Tibial nerve (tissue), 4 donors: ENCODE measurements at places on chromosomes 5 and 9.

DNA sequence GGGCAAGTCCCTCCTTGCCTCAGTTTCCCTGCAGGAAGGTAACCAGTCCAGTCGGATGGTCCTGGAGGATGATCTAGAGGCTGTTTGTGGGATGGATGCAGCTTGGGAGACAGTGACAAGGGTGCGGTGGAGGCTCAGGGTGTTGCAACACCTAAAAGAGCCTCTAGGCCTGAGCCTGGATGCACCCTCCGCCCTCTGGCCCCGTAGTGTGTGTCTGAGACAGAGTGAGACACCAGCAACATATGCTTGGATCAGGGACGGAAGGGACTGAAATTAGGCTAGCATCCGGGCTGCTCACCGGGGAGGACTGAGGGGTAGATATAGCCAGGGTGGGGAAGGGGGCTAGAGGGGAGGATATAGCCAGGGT lies 1.1 kb downstream of the CRAT start:
- peak; percentile 52 for DNase-seq

DNA sequence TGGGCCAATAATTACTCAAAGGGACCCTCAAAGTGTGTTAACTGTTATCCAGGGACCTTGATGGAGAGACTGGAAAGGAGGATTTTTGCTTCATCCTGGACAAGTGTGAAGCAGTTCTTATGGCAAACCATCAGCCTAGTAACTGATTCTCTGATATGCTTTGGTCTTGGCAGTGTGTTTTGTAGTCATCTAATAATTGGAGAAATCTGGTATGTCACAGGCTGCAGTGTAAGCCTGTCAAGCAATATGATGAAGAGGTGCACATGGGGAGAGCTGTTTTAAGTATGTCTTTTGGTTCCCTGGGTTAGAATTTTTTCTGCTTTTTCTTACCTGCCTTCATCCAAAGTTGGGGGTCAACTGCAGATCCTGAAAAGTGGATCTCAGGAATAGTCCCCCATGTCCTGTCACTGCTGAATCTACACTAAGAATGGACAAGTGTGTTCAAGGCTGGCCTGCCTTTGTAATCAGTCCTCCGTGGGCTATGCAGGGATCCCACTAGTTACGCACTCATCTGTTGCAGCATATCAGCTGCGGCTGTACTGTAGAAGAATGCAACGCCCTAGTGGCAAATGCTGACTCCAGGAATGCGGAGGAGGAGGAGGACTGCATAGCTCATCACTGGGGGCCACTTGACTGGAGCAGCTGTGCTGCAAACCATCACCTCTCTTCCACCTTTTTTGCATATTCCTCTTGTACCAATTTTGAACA lies 1.9 kb downstream of the SPTAN1 start:
- peak; percentile 28 for DNase-seq

GRCh38 chr9:114894609-114895433 lies 35.6 kb downstream of the TNFSF8 start:
- DNase-seq = no peak

DNA sequence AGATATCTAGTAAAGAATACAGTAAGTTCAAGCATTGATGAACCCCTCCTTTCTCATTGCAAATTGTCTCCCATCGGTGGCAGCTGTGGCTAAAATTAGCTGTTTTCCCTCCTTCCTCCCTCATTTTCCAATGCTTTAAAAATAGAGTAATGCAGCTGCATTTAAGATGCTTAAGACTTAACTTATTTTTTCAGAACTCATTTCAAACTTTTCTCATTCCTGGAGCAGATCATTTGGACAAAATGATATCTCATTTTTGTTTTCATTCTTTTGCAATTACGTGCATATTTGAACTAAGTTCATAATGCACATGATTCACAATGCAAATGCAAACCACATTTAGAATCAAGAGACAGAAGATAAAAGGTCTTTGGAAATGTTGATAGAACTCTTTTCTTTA lies 14.6 kb downstream of the HSPB3 start:
- DNase-seq = no peak

DNA sequence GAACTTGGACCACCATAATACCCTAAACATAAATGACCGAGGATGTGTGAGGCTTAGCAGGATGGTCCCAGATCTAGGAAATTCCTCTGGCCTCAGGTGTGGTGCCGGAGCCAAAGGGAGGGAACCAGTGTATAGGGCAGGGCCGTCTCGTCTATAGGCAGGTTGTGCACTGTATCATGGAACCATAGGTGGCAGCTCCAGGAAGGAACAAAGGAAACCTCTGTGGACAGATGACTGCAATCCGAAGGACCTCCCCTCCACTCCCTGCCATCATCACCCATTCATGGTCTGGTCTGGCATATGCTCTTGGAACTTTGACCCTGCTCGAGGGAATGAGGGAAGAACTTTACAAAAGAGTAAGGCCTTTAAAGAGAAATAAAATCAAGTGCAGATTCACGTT lies 2.9 kb upstream of the MACIR start:
- no peak for DNase-seq

DNA sequence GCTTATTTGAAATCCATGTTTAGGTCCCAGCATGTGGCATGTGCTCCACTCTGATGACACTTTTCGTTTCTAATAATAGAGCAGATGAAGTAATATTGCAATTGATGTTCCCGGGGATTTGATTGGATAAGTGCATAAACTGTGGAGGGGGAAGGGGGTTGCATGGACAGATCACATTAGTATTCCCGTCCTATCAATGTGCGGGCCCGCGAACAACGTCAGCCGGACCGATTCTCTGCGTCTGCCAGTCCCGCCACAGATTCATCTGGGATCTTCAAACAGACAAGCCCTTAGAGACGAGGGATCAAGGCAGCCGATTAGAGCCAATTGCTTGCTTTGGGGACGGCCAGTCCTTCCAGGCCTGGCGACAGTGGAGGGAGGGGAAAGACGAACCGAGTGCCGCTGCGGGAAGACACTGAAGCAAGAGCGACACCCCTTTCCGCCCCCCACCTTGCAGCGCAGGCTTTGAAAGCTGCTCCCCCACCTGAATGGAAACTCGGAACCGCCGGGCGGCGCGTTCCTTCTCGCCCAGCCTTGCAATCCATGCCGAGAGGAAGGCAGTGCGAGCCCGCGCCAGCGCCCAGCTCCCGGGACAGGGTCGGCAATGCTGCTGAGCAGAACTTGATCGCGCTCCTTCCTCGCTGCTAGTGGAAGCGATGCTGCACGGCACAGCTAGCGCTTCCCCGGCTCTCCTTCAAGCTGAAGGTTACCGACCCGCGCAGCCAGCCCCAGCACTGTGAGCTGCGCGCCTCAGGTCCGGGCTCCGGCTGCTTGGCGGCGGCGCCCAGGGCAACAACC lies at the start of gene RGS7BP:
Gene RGS7BP (plus strand): TSS at position 247 of the 798 bp plus-strand sequence. CDS start 610 bp downstream, outside the sequence.
- DNase-seq = no peak

DNA sequence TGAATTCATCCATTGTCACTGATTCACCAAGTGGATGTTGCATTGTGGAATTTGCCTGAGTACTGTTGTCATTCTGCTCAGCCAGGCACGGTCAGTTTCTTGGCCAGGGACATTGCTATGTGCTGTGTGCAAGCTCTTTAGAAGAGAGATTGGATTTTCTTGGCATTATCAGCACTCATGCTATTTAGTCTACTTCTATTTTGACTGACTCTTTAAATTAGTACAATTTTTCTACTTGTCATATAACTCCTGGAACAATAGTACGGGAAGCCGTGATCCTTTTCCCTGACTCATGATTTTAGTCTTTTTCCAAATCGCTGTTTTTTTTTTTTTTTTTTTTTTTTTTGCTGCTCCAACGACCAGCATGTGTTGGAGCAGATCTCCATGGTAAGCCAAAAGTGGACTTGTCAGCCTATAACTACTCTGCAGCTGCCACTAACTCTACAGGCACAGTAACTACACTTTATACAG lies 129.7 kb downstream of the CDC42SE2 start:
- DNase-seq = no peak

DNA sequence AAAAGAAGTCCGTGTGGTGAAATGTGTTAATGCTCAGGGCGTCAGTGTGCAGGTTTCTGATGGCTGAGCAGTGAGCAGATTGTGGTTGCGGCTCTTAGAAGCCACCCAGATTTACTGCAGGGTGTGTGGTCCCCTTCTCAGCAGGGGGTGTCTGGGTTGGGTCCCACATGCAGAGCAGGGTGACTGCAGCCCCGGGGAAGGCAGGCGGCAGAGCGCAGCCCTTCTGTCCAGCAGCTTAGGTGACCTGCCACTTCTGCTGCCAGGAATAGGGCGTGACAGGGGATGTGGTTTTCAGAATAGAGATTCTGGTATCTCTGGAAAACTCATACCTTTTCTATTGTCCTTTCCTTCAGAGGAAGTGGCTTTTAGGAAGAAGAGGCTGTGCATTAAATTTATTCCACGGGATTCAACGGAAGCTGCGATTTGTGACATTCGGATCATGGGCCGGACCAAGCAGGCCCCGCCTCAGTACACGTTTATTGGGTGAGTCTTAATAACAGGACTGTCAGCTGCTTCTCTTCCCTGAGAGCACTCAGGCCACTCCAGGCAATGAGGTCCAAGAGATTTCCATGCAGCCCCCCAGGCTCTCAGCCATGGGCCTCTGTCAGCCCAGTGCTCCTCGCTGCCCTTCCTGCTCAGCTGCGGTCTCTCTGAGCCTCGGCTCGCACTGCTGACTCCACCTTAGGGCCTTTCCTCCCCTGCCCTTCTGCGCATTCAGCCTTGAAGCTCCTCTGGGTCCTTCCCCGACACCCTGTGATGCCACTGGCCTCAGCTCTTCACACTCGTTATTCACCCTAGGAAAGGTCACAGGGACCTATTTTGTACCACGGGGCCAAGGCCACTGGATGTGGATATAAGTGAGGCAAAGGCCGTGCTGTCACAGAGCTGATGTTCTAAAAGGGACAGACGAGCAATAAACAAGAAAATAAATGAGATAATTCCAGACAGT lies 65.4 kb downstream of the MVB12B start:
- DNase-seq = no peak

GRCh38 chr9:107819772-107820565 lies 330.4 kb upstream of the KLF4 start:
- no peak for DNase-seq

GRCh38 chr9:88814577-88814976 lies 176.7 kb upstream of the S1PR3 start:
- no peak for DNase-seq

GRCh38 chr9:134782921-134783698 lies 97.5 kb upstream of the FCN2 start:
- no peak for DNase-seq

DNA sequence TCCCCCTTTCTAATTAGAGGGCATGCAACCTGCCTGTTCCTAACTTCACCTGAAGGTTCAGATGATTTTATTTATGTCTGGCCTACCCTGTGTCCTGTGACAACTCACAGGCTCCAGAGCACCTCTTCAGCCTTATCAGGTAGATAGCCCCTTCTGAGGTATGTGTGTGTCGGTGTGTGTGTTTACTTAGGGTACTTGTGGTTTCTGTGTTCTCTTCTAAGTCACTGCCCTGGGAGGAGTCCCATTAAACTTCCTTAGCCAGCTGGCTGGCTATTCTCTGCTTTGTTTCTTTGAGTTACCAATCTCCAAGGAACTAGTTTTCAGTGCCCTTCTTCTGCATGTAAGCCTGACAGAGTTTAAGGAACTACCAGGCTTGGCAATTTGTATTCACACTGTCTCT lies 74.9 kb downstream of the UNC13B start:
- no peak for DNase-seq

DNA sequence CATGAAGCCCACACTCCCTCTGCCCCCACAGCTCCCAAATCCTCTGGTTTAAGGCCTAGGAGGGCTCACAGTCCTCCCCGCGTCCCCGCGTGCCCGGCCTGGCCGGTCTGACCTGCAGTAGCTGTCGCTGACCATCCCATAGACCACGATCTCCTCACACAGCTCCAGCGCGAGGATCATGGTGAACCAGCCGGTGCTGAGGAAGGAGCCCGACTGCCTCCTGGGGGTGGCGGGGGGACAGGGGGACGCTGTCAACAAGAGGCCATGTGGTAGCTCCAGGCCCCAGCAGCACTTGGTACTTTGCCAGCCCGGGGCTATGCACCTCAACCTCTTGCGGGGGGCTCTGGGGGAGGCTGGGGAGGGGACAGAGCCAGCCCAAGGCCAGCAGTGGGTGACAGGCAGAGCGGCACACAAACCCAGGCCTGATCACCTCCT lies 7.0 kb downstream of the ST6GALNAC4 start:
- no peak for DNase-seq

- DNase-seq = no peak
Observed at GRCh38 chr9:112288029-112288428, 45.4 kb downstream of the PTBP3 start.
